MM.1S (cell line): ENCODE measurements at places on chromosomes 12 and 14.

DNA sequence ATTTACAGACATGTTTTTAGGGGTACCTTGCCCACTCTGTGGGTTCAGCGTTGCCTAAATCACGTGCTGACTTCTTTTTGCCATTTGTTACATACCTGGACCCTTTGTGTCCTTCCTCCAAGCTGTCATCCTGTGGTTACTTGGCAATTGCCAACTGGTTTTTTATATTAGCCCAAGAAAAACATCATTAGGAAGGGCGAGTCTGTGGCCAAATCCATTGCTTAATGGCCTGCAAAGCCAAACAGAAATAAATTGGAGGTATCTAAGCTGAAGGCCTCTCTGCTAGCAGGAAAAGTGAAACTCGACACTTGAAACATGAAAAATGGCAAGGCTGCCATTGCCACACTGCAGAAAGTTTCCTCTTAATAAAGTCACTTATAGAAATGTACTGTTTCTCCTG lies 190.4 kb downstream of the NUAK1 start:
- H3K36me3 ChIP-seq, result no peaks in the 10 kb centered on the region
- no peaks in the 10 kb centered on the region for H3K27me3 ChIP-seq
- DNase-seq, result no peak
- no peaks in the 10 kb centered on the region for H3K4me1 ChIP-seq
- H3K4me3 ChIP-seq, result no peak overlapping the region

DNA sequence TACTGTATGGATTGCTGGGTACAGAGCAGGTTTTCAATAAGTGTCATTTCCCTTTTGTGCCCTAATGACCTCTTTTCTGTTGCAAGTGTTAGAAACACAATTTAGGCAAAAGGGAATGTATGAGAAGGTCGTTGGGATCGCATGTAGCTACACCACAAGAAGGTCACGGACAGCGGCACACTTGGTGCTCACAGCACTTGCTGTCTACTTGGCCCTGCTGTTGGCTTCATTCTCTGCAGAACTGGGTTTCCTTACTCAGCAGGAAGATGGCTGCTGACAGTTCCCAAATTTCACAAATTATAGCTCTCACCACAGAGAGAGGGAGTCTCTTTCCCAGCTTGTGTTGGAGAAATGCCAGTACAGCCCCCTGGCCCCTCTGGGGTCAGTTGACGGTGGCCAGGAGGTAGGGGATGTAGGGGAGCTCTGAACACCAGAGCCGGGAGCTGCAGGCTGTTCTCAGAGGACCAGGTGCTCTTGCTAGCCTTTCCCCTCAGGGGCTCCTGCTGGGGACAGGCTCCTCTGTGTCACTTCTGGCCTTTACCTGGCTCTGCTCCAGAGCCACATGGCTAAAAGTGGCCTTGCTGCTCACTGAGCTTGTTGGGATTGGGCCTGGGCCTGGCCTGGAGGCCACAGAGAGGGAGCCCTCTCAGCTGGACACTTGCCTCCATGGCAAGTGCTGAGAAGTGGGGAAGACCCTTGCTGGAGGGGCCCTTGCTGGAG lies 50.9 kb upstream of the BCL7A start:
- H3K4me3 ChIP-seq, result no peak overlapping the region
- no peak overlapping the region for H3K27ac ChIP-seq
- H3K36me3 ChIP-seq, result no peaks in the 10 kb centered on the region
- DNase-seq, result no peak
- no peaks in the 10 kb centered on the region for H3K4me1 ChIP-seq

DNA sequence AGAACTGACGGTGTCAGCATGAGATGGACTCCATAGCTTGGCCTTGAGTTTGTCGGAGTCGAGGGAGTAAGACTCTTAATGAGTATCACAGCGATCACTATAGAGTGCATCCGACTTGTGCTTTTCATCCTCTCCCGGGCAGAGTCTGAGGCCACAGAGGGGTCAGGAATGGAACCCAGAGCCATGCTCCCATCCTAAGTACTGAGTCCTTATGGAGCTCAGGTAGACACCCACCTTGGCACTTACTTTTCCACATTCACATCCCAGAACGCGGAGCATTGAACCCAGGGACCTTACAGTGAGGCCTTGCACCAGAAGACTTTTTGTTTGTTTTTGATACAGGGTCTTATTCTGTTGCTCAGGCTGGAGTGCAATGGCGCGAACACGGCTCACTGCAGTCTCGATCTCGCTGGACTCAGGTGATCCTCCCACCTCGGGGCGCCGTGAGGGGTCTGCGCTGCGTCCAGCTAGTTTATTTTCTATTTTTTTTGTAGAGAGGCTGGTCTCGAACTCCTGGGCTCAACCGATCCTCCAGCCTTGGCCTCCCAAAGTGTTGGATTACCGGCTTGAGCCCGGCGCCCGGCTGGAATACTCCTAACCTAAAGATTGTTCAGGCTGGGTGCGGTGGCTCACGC lies 719 bp upstream of the SRSF9 start:
- peak overlapping the region; percentile 57 for H3K4me3 ChIP-seq
- no peaks in the 10 kb centered on the region for H3K27me3 ChIP-seq
- no peak overlapping the region for H3K27ac ChIP-seq
- H3K36me3 ChIP-seq, result no peaks in the 10 kb centered on the region
- H3K4me1 ChIP-seq, result no peaks in the 10 kb centered on the region

GRCh38 chr12:46332260-46332659 lies 40.3 kb downstream of the SLC38A2 start:
- H3K27me3 ChIP-seq, result no peaks in the 10 kb centered on the region
- DNase-seq, result no peak
- no peak overlapping the region for H3K4me3 ChIP-seq
- H3K4me1 ChIP-seq, result no peaks in the 10 kb centered on the region
- H3K27ac ChIP-seq, result no peak overlapping the region

- H3K4me1 ChIP-seq, result peaks cover 2% of the 10 kb centered on the region
- no peak overlapping the region for H3K27ac ChIP-seq
- no peak overlapping the region for H3K4me3 ChIP-seq
- no peak for DNase-seq
Observed at GRCh38 chr14:103753774-103754173, 38.2 kb downstream of the ZFYVE21 start.

DNA sequence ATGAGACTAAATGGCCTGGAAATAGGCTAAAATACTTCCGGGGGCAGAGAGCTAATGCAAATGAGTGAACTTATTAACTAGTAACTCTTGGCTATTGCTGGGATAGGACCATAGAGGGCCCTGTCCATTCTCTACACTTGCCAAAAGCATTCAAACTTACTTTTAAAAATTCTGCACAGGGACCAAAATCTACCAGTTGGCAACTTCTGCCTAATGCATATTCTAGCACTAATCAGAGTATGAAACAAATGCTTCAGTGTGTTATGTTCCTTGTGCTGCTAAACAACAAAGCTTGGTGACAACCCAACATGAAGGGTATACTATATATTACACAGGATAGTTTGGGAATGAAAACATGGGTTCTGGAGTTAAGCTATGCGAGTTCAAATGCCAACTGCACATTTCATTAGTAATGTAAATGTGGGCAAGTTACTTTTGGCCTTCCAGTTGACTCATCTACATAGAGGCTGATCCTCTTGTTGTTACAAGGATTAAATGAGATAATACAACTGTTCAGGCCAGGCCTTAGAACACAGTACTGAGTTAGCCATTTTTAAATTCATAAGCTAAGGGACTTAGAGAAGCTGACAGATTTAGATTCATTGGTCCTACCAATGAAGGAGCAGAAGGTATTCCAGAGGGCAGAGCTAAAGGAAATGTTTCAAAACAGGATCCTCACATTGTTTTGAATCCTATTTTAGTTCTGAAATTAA lies 32.4 kb downstream of the HIGD1C start:
- peaks cover 33% of the 10 kb centered on the region for H3K4me1 ChIP-seq
- H3K27me3 ChIP-seq, result no peaks in the 10 kb centered on the region
- no peak overlapping the region for H3K4me3 ChIP-seq
- H3K36me3 ChIP-seq, result no peaks in the 10 kb centered on the region
- no peak overlapping the region for H3K27ac ChIP-seq

DNA sequence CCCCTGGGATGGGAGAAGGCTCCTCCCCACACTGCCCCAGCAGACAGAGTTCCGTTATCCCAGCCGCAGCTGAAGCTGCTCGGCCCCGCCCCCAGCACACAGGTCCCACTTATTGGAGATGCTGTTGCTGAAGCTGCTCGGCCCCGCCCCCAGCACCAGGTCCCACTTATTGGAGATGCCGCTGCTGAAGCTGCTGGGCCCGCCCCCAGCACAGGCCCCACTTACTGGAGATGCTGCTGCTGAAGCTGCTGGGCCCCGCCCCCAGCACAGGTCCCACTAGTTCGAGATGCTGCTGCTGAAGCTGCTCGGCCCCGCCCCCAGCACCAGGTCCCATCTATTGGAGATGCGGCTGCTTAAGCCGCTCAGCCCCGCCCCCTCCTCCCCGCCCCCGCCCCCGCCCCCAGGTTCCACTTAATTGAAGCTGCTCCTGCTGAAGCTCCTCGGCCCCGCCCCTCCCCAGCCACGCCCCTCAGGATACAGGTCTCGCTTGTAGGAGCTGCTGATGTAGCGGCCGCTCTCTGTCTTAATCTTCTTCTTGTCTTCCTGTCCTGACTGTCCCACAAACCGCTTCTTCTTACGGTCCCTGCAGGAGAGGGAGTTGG lies 12.0 kb downstream of the CFAP73 start:
- no peak overlapping the region for H3K4me3 ChIP-seq
- H3K36me3 ChIP-seq, result no peaks in the 10 kb centered on the region
- H3K4me1 ChIP-seq, result no peaks in the 10 kb centered on the region

GRCh38 chr12:123942911-123943648 lies 29.6 kb downstream of the CCDC92 start:
- DNase-seq, result no peak
- H3K27ac ChIP-seq, result no peak overlapping the region
- no peaks in the 10 kb centered on the region for H3K4me1 ChIP-seq
- no peaks in the 10 kb centered on the region for H3K27me3 ChIP-seq
- no peak overlapping the region for H3K4me3 ChIP-seq

DNA sequence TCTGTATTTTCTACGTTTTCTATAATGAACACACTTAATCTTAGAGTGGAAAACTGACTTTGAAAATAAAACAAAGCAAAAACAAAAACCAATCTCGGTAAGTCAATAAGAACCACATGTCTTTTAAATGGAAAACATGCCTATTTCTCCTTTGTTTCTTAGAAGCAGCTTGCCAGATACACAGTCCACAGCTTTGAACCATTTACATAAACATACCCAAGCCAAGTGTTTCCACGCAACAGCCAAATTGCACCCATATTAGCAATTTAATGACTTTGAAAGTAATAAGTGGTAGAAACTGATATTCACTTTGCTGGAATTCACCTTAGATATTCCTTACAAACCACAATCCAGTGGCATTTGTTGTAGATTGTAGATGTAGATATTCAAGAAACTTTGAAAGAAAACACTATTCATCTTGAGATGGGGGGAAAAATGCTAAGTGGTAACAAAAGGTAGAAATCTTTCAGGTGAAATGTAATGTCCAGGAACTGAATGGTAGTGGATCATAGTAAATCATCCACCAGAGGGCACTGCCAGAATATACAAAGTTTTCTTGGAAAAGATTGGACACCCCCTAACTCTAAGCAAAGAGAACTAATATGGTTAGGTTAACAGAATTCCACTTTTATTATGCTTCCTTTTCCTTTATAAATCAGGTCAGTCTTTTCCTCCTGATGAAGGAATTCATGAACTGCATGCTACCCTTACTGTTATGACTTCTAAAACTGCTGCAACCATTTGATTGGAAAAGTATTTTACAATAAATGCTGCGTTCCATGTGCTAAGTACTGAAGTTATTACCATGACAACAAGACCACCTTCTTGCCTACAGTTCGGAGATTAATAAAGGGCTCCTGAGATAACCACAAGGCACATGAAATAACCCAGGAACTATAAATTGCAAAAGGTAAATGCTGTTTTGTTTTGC lies 69.8 kb downstream of the RERG start:
- H3K4me3 ChIP-seq, result no peak overlapping the region
- no peaks in the 10 kb centered on the region for H3K27me3 ChIP-seq
- no peak overlapping the region for H3K27ac ChIP-seq
- no peaks in the 10 kb centered on the region for H3K36me3 ChIP-seq

DNA sequence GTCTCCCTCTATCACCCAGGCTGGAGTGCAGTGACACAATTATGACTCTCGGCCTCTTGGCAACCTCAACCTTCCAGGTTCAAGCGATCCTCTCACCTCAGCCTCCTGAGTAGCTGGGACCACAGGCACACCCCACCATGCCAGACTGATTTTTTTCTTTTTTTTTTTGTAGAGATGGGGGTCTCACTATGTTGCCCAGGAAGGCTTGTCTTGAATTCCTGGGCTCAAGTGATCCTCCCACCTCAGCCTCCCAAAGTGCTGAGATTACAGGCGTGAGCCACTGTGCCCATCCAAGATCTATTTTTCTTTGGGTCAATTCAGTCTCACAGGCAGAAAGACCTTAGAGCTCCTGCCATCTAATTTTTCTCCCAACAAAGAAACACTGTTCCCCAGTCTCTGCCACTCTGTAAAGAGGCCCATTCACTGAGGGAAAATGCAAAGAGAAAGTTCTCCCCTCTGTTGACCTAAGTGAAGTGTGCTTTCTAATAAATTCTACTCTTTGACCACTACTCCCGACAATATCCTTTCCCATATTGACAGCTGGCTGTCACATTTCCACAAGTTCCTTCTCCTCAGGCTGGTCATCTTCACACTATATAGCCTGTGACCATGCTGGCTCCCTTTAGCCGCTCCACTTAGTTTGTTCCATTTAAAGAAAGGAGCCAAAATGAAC lies 23.3 kb downstream of the TMED8 start:
- DNase-seq, result no peak
- no peak overlapping the region for H3K4me3 ChIP-seq
- no peaks in the 10 kb centered on the region for H3K36me3 ChIP-seq
- no peak overlapping the region for H3K27ac ChIP-seq

DNA sequence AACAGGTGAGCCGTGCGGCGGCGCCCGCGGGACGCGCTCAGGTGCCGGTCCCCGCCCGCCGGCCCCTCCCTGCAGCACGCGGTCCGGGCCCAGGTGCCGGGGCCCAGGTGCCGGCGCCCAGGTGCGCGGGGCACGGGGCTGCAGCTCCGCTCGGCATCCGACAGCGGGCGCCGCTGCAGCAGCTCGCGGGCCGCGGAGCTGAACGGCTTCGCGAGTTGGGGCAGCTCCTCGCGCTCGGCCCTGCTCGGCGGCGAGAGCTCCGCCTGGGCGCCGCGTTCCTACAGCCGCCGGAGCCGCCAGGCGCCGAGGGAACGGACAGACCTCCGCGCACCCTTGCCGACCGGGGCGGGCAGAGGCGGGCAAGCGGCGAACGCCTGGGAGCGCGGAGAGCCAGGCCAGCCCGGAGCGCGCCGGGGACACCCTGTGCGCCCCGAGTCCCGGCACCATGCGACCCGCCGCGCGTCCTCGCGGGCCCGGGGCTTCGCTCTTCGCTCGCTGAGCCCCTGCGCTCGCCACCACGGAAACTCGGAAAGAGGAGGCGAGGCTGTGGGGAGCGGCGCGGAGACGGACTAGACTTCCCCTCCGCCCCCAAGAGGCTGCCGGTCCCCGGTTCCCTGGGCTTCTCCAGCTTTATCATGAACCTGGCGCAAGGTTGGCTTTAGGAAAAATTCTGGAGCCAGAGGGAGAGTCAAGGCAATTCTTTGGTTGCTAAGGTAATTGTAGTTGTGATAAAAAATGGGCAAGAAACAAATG lies at the start of gene RGS6:
TSS of gene RGS6 (plus strand) at position 201 of the 753 bp plus-strand sequence.
- H3K4me1 ChIP-seq, result no peaks in the 10 kb centered on the region
- DNase-seq, result peak; percentile 73
- no peak within 1 kb of the TSS for H3K27ac ChIP-seq
- no peaks in the 10 kb centered on the region for H3K27me3 ChIP-seq

GRCh38 chr12:56991319-56992246 lies 14.8 kb downstream of the ZBTB39 start:
- peak overlapping the region; percentile 41; the same call in 1 of the 2 replicates for H3K27ac ChIP-seq
- H3K4me3 ChIP-seq, result peak overlapping the region; percentile 3; the same call in 1 of the 2 replicates
- peaks cover 24% of the 10 kb centered on the region for H3K4me1 ChIP-seq
- peak; percentile 27 for DNase-seq
- no peaks in the 10 kb centered on the region for H3K27me3 ChIP-seq
- no peaks in the 10 kb centered on the region for H3K36me3 ChIP-seq
